ENCODE measurements at places on chromosomes 16 and 17.

- DNase-seq: no peak
These were observed 12.0 kb downstream of the PRR11 start for GRCh38 chr17:59167571-59168001.

DNA sequence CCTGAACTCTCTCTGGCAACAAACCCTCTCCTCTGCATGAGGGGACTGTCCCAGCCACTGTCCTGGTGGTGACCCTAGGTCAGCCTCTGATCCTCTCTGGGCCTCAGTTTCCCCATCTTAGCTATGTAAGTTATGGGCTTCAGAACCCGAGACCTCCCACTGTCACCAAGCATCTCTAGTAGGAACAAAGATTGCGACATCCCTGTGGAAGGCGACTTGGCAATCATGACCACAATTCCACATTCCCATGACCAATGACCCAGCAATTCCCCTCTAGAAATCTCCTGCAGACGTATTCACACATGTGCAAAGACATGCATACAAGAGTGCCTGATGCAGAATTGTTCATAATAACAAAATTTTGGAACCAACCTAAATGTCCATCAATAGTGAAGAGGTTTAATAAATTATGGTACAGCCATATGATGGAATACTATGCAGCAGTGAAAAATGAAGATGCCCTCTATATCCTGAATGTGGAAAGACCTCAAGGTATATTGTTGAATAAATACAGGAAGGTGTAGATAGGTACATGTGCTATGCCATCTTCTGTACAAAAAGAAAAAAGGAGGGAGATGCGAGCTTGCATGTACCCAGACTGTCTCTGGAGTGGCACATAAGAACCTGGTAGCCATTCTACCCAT lies 21.2 kb downstream of the CNGB1 start:
- DNase-seq: no peak

GRCh38 chr17:41967141-41967920 lies 736 bp downstream of the CNP start:
- DNase-seq: peak; percentile 62

DNA sequence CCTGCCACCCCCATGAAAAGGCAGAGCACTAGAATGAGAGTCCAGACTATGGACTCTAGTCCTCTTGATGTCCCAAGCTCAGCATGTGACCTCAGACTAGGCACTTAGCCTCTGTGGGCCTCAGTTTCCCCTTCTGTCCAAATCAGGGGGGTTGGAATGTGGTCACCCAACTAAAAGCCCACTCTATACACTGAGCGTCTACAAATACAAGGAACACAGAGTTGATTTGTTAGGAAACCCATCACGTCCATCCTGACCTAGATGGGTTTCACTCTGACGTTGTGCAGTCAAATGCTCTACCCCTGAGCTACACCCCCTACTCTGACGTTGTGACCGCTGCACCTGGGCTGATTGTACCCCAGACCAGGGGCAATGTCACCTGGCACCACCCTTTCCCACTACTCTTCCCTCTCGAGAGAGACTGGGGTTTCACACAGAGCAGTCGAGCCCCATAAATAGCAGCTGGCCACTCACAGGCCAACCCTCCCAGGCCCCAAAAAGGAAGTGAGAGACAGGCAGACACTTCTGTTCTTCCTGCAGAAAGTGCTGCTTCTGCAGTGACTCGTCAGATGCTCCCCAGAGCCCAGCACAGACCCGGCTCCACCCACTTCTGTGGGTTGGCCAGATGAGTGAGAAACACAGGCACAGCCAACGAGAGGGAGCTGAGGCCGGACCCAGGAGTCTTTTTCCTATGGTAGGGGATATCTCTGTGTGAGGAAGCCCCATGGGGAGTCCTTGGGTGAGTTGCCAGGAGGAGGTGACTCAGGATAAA lies 16.1 kb upstream of the TNFRSF13B start:
- peak; percentile 77 for DNase-seq

GRCh38 chr17:32746280-32746679 lies 130.6 kb downstream of the MYO1D start:
- DNase-seq: no peak

DNA sequence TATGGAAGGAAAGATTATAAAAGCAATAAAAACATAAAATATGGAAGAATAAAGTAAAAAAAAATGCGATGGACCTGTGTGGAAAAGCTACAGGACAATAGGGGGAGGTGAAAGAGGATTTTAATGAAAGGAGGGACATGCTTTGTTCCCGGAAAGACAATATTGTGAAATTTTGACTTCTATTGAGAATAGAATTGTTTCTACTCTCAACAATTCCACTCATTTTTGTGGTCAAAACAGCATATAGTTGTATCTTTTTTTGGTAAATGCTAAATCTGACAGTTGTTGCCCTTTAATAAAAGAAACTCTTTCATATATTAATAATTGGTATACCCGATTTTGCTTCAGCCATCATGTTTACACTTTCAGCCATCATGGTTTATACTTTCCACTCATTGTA lies 22.9 kb upstream of the APPBP2 start:
- no peak for DNase-seq

DNA sequence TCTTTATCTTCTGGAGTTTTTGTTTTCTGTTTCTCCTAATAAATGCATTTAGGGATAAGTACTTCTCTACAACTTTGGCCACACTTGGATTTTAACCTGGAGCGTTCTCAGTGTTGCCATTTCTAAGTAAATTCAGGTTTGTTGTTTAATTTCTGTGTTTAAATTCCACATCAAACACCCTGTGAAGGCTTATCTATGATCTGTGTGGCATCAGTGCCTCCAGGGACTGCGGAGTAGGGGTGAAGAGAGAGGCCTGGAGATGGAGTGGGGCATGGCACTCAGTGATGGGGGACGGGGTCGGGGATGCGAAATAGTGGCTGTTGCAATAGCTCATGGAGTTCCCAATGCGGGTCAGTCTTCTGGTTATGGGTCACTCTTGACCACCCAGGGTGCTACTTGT lies 294.8 kb downstream of the HS3ST3B1 start:
- DNase-seq: no peak

DNA sequence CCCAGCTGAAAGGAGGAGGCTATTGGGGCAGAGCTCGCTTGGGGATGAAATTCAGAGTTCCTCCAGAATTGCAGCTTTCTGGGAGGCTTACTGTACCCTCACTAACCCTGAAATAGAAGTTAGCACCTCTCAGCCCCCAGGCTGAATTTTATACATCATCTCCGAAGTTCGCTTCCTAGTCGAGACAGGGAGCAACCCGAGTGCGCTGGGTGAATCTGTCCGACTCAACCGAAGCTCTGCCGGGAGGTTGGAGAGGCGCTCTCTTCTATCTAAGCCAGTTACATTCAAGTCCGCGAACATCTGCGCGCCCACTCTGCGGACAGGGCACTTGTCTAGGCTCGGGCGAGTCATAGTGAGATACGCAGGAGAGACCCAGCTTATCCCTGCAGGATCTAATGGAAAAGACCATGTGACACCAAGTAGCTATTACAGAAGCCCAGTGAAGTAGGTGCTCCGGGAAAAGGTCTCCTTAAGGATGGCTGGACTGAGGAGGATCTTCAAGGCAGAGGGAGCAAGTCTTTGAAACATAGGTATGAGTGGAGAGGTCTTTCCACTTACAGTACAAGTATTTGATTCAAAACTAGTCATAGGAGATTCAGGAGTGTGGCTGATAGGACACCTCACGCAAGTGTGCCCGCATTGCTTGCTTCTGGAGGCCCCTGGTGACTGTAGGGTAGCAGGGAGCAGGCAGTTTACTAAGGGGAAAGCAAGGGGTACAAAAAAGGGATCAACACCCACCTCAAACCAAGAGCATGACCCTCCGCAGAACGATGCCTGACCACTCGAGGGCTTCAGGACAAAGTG lies 646 bp upstream of the HES7 start:
- DNase-seq: peak; percentile 53

- DNase-seq: no peak
These were observed 66.7 kb downstream of the PPM1E start for GRCh38 chr17:58822148-58823050.

- DNase-seq: no peak
These were observed 572.1 kb upstream of the PSMD7 start for GRCh38 chr16:73724503-73724902.

GRCh38 chr17:2436316-2436905 lies 35.6 kb upstream of the MNT start:
- no peak for DNase-seq

DNA sequence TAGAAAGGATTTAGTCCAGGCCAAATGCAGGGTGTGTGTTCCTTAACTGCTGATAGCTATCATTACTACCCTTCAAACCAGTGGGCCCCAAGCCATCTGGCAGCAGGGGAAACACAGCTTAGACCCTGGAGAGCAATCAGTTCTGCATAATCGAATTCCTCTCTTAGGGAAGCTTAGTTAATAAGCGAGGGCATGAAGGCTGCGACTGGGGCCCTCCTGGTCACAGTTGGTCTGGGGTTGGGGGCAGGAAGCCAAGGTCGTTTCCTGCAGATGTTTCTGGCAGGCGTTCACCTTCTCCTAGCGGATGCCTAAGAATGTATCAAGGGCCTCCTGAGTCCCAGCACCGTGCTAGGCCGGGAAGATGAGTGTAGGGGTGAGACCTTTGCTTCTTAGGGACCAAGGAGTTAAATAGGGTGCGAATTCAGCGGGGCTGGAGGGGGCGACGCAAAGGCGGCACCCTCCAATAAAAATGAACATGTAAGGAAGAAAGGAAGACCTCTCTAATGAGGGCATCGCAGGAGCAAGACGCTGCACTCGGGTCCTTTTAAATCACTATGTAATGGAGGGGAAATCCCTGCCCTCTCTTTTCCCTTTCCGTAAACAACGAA lies 16.5 kb upstream of the EEF2K start:
- DNase-seq: peak; percentile 31

GRCh38 chr17:78020717-78021108 lies 62.2 kb downstream of the TNRC6C start:
- no peak for DNase-seq

GRCh38 chr16:50674831-50675230 lies 6.3 kb downstream of the SNX20 start:
- no peak for DNase-seq
